ENCODE measurements at places on chromosomes 11 and 22.

DNA sequence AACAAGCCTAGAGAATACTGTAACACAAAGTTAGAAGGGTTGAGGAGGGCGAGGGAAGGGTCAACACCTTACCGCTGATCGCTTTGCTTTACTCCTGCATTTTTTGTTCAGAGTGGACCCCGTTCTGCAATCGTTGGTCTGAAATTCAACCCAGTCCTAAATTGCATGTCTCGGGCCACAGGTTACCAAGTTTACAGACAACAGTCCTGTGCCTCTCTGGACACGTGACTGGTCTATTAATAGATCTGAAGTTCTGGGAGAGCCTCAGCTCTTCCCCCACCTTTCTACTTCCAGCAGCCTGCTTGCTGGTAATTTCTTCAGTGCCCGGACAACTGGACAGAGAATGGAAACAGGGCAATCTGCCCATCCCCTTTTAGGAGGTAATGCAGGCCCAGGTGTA lies 74.2 kb downstream of the STIM1 start:
- no peak for DNase-seq

GRCh38 chr11:11836676-11837231 lies 5.0 kb upstream of the USP47 start:
- DNase-seq = no peak

DNA sequence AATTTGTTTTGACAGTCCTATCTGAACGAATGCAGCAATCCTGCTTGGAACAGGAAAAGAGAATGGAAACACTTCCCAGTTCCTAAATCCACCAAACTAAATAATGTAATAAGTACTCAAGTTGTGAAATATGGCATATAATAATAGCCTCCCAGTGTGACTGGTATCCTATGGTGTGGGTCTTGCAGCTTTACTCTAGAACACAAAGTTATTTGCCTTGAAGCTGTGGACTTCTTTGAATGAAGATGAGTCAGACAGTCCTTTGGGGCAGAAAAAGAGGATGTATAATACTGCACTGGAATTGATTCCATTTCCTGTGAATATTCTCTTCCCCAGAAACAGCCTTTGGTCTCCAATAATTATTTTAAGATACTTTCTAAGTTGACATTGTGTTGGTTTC lies 887.0 kb downstream of the KCNA4 start:
- no peak for DNase-seq

DNA sequence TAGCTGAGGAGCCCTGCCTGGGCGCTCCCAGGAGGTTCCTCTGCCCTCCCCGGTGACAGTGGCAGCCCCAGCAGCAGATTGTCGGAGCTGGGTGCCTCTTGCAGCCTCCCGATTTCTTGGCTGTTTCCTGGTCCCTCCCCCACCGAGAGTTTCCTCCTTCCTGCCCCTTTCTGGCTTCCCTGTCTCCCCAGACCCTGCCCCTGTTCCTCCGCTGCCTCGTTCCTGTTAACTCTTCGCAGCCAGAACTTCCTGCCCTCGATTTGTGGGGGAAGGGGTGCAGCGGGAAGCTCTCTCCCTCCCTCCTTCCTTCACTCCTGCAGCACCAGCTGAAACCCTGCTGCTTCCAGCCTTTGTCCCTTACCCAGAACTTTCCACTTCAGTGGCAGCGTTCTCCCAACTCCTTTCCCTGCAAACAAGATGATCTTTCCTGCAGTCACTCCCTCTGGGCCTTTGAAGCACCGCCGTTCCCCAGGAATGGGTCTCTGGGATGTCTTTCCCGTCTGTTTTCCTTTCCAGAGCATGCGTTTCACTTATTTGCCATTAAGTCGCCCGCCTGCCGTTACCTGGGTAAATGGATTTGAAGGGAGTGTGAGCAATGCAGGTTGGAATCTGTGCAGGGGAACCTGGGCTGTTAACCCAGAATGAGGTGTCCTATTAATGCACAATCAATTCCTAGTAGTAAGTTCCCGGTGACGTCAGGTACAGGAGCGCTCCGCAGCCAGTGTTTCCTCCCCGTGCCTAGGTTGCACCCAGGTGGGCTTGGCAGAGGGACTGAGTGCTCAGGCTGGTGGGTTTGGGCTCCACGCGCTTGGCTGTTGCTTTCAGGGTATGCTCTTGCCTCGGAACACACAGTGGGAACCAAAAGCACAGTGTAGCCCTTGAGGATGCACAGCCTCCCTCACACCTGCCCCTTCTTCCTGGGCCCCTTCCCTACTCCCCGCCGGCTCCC lies 4.3 kb downstream of the GRK2 start:
- DNase-seq = no peak

DNA sequence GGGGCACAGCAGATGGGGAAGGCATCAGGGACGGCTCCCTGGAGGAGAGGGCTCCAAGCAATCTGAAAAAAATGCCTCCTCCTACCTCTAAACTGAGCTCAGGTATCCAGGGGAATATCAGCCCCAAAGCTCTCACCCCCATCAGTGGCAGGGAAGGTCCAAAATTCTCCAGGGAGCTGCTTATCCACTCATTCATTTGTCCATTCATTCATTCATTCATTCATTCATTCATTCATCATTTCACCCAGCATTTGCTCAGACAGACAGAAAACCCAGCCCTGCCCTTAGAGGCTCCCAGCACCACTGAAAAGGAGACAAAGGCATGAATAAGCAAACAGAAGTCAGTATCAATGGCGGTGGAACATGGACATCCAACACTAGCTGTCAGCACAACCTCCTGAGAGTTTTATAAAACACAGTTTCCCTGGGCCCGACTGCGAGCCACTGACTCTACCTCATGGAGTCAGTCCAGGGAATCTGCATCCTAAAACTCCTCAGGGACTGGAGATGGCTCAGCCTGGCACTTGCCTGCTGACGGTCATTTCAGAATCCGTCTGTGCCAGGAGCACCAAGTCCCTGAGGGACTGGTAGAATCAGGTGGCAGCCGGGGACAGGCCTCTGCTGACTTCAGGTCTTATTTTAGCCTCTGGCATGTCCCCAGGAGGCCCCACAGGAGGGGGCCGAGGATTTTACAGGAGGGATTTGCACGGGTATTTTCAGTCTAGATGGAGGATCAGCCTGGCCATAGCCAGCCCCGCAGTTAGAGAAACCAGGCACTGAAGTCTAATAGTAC lies 164.6 kb downstream of the MN1 start:
- no peak for DNase-seq

DNA sequence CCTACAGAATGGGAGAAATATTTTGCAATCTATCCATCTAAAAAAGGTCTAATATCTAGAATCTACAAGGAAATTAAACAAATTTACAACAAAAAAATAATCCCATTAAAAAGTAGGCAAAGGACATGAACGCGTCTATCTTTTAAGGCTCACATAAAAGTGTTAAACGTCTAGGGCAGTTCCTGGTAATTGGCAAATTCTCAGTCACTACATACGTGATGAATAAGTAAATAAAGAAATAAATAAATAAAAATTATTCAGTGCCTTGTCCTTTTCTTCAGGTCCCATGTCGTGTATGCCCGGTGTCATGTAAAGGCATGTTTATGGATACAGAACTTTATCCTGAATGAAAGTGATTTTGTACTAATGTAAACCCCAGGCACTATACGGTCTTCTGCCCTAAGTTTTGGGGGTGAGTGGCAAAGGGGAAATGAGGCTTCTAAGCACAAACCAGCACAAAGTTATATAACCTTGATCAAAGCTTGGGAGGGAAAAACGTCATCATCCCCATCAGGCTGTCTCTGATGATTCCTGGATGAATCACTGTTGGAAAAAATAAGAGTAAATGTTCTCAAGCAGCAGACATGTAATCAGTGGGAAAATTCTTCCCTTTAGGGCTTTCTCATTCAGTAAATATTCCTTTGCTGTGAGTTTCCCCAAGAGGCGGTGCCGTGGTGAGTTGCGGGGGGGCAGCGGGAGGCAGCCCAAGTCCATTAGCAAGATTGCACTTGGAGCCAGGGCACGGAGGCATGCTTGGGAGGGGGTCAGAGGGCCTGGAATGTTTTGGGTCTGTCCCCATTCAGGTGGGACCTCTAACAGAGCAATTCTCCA lies 30.4 kb upstream of the MICAL2 start:
- DNase-seq = no peak

DNA sequence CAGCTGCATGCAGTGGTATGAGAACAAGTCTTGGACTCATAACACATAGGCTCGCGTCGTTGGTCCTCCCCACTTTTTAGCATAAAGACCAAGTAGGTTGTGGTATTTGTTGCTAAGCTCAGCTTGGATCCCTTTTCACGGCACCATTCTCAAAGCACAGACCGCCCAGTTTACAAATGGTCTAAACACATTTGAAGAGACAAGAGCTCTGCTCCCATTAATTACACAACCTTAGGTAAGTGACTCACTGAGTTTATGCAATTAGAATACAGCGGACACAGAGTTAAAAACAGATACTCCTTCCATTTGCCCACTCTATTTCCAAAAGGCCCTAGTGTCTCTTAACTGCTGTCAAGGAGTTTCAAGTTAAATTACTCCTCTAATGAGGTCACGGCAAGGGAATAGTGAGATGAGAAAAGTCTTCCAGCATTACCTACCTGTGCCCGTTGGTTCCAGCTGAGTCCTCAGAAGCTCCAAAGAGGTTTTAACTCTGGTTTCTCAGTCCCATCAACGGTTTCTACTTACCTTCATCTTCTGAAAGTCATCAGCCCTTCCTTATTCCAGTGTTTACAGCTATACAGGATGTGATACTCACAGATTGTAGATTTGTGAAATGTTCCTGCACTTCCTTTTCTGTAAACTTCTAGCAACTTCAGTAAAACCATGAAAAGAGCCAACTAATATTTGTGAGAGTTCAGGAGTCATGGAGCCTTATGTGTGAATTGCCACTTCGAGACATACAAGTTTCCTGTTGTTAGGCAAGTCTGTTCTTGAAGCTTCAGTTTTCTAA lies at the start of gene MS4A6A:
Gene MS4A6A (minus strand): TSS at position 543 of the 790 bp plus-strand sequence. CDS start 1,356 bp downstream, outside the sequence.
- DNase-seq = no peak

DNA sequence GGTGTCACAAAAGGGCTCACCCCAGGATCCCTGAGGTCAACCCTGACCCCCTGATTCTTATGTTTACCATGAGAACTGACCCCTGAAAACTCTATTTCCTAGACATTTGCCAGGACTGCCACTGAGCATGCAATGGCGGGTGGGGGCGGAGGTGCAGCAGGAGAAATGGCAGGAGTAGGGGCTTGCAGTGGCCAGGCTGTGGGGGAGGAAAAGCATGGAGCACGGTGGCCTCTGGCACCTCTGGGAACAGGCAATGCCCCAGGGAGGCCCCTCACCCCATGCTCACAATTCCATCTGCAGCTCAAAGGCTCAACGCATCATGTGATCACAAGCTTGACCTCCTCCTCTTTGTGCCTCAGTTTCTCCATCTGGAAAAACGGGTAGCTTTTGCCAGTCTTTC lies 46.5 kb upstream of the FGF3 start:
- no peak for DNase-seq

DNA sequence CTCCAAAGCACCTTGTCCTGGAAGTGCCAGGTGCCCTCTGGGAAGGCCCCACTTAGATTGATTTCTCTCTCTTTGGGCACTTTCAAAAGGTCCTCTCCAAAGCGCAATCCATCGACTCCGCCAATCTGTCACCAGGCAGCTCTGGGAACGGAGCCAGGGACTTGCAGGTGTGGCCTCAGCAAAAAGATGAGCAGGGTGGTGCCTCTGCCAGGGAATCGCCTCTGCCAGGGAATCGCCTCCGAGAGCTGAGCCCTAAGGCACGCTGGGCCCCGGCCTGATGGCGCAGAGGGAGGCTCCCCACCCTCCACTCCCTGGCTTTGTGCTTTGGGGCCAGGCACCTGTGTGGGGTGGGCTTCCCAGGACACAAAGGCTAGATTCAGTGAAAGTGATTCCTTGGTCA lies 1391.3 kb downstream of the TBC1D22A start:
- no peak for DNase-seq

DNA sequence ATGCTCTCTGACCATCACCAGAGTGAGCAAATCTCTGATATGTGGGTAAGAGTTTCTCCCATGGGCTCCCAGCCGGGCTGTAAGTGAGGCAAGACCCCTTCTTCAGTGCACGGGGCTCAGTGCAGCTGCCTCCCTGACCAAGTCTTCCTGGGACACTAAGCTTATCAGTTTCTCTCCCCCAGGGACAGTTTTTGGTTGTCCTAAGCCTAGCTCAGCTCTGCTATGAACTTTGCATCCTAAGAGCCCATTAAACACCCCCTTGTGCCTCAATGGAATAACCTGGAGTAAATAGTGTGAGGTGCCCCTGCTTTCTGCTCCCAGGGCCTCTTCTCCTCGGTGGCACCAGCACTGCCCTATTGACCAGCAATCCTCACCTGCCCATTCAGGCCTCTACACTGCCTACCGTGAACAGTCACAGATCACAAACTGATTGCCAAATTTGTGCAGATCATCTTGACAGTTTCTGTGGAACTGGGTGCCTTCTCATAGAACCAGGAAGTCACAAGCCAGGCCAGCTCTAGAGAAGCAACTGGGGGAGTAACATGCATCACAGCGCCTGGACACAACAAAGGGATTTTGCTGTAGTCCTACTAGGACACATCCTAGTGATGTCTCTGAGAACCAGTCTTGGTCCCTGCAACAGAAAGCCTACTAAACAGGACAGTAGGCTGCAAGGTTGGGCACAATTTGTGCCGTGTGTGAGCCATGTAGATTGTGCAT lies 19.5 kb upstream of the IGLL5 start:
- DNase-seq = no peak

GRCh38 chr11:60831501-60832079 lies 10.3 kb upstream of the CCDC86 start:
- DNase-seq = no peak

DNA sequence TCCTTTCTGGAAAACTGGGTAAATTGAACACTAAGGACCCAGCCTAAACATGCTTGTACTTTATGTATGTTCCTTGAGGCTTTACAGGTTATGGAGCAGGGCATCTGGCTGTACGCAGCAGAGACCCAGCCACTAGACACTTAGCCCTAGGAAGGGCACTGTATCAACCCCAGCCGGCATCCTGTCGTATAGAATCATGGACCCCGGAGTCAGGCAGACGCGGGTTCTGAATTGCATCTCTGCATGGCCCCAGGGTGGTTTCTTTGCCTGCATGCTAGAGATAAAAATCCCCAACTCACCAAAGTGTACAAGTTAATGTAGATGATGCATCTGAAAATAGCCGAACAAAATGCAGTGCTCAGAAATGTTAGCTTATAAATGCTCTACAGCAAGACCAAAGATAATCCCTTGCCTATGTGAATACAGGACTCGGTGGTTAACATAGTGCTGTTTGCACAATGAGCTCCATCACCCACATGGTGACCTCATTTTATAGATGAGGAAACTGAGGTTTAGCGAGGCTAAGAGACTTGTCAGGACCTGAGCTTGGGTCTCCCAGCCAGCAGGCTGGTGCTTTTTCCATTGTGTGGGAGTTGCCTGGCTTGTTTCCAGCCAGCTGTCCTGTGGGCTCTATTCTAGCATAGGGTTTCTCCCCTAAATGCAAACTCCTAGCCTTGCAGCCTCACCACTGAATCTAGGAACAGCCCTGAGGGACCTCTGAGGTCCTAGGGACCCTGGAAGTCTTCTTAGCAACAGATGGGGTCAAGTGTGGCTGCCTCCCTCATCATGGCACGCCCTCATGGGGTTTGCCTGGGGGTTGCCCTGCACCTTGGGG lies 7.3 kb downstream of the CD6 start:
- no peak for DNase-seq

DNA sequence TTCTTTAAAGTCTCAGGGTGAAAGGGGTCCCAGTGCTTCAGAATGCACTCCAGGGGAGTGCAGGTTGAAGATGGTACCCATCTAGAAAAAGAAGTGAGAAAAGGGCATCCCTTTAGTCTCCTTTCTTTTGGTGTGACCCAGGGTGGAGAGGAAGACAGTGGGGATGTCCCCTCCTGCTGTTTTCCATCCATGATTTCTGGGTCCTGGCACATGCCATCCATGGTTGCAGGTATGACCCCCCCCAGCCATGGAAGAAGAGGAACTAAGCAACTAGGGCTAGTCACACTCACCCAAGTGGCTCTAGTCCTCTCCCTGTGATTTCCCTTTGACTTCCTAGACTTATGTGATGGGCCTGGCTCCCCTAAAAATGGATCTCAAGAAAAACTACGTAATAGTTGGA lies 15.9 kb upstream of the EI24 start:
- no peak for DNase-seq

GRCh38 chr22:29784451-29785361 lies 17.5 kb downstream of the UQCR10 start:
- DNase-seq = no peak
